ENCODE measurements at places on chromosomes 4 and X.
A peak's percentile ranks its signal among the peaks of the same experiment; 100 is the strongest.

DNA sequence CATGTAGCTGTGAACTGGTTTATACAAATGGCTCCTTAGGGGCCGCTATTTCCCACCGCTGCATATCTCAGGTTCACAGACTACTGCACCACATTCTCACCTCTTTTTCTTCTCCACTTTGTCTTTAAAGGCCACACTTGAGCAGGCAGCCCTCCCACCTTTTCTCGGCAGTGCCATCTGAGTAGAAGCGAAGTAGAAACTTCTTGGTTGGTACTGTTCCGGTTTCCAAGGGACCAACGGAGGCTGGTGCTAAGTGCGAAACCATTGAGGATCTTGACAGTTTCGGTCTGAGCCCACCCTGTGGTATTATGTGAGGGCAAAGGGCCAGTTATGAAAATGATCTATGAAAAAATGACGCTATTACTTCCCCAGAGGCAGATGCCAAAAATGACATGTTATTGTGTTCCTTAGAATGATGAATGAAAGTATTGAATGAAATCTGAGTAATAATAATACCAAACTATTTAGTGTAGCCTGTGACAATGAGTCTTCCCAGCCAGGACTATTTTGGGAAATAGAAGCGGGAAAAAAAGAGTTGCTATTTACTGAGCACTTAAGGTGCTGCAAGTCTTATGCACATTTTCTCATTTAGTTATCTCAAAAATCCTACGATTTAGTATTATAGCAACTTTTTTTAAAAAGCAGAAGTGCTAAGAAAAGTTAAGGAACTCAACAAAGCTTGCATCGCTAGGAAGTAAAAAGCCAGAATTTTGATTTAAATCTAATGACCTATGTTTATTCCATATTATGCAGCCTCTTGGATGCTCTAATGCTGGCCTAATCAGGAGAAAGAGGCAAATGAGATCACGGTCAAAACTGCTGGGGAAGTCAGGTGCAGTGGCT lies 29.6 kb upstream of the CHRNA9 start:
- peak; percentile 85 for DNase-seq

DNA sequence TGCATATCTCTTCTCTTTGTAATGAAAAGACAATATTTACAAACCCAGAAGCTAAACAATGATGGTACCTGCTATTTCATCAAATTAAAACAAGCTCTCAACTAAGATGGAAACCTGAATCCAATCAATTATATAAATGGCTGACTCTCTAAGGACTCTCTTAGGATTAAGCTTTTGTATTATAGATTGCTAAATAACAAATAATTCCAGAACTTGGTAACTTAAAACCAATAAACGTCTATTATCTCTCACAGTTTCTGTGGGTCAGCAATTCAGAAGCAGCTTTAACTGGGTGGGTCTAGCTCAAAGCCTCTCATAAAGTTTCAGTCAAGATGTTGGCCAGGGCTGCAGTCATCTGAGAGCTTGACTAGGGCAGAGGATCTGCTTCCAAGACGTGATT lies 12.4 kb downstream of the PHKA2 start:
- no peak for DNase-seq

DNA sequence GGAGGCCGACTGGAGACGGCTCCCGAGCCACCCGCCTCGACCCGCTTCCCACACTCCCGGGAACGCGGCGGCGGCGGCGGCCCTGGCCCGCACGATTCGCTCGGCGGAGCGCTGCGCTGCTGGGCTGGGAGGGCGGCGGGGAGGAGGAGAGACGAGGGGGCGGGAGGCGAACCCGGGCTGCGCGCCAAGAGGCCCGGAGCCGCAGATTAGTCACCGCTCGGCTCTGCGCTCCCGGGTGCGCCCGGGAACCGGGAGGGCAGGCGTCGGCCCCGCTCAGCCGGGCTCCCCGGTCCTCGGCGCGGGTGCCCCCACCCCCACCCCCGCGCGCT lies 11.2 kb upstream of the BCOR start:
- DNase-seq, result peak; percentile 69

- DNase-seq, result no peak
Observed at GRCh38 chr4:4766564-4766963, 92.9 kb upstream of the MSX1 start.

DNA sequence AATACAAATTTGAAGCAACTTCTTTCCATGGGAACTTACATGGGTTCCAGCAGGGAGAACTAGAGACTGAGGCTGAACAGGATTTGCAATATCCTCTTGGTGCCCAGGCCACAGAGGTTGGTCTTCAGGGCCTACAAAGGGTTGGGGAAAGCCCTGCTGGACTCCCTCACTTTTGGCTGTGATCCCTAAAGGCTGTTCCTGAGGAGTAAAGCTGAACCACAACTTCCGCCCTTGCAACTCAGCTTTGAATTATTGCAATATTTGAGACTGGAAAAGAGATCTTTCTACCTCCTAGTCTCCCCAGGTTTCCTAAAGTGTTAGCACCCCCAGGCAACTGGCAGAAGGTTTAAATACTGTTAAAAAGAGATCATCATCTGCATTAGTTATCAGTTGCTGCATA lies 26.9 kb downstream of the DCHS2 start:
- DNase-seq, result no peak

GRCh38 chr4:151940926-151941617 lies 180.3 kb upstream of the GATB start:
- DNase-seq, result no peak

DNA sequence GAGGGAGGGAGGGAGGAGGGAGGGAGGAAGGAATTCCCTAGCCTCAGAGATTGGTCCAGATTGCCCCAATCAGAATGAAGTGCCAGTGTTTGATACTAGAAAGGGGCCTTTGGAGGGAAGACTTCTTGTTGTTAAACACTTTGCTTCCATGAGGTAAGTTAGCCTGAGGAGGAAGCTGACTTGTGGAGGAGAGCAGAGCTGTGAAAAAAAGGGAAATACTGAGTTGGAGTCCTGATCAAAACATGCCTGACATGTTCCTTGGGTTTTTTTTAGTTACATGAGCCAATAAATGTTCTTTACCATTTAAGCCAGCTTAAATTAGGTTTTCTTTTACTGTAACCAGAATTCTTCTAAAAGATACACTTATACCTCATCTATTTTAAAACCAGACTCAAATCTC lies 57.6 kb downstream of the GSX2 start:
- DNase-seq, result peak; percentile 18

GRCh38 chr4:95290702-95291101 lies 258.1 kb downstream of the UNC5C start:
- DNase-seq, result peak; percentile 5

DNA sequence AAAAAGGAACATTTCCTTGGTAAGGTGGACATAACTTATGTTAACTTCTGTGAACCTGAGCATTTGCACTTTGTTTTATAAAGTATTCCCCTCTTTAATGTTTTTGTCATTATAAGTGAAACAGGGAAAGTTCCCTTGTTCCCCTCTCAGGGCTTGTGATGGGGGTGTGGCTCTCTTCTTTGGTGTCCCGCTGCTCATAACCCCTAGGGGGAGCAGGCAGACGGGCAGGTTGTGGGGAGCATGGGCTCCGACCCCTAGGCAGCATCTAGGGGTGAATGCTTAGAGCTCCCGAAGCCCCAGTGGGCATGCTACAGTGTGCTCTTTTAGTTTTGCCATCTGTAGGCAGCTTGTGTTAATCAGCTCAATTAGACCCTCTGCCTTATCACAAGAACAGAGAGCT lies 200.4 kb downstream of the DACH2 start:
- DNase-seq, result no peak
